ENCODE measurements at places on chromosomes 3 and 15.

GRCh38 chr15:88651136-88651732, 12.4 kb downstream of the ISG20 start:
- DNase-seq, result no peak

GRCh38 chr15:33341953-33342352, 31.2 kb downstream of the RYR3 start:
- DNase-seq, result no peak

- DNase-seq, result no peak
Observed at GRCh38 chr3:8506571-8507061, 5.0 kb downstream of the LMCD1 start.

DNA sequence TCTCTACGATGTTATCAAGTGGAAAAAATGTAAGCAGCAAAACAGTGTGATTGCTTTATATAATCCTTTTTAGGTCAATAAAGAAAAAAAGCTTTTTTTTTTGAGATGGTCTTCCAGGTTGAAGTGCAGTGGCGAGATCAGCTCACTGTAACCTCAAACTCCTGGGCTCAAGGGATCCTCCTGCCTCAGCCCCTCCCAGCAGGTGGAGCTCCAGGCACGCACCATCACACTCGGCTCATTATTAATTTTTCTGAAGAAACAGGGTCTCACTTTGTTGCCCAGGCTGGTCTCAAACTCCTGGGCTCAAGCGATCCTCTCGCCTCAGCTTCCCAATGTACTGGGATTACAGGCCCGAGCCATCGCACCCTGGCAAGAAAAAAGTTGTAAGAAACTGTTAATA, 17.3 kb downstream of the RNF168 start:
- peak; percentile 25 for DNase-seq

GRCh38 chr3:23071758-23072157, 131.4 kb upstream of the UBE2E2 start:
- DNase-seq, result peak; percentile 16

- no peak for DNase-seq
Observed at GRCh38 chr3:35680866-35681650, 41.7 kb downstream of the ARPP21 start.

GRCh38 chr15:58755956-58756355, 6.4 kb upstream of the ADAM10 start:
- DNase-seq, result no peak

GRCh38 chr3:156803952-156804741, 22.0 kb upstream of the LEKR1 start:
- no peak for DNase-seq

- no peak for DNase-seq
Observed at GRCh38 chr3:133874761-133875438, 20.8 kb downstream of the RAB6B start.

DNA sequence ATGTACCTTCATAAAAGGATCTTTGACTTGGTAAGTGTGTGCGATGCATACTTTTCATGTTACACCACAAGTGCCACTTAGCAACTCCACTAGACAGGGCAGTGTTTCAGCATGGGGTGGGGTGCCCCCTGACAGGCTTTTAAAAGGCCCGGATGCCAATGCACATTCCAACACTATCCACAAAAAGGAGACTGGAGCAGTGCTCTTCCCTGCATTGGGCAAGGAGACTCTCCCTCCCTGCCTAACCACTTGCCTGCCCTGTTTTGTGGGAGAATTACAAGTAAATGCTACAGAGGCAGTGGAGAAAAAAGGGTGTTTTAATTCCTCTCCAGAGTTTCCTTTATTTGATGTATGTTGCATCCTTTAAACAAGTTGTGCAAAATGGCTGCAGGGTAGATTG, 1.7 kb upstream of the RARB start:
- no peak for DNase-seq

DNA sequence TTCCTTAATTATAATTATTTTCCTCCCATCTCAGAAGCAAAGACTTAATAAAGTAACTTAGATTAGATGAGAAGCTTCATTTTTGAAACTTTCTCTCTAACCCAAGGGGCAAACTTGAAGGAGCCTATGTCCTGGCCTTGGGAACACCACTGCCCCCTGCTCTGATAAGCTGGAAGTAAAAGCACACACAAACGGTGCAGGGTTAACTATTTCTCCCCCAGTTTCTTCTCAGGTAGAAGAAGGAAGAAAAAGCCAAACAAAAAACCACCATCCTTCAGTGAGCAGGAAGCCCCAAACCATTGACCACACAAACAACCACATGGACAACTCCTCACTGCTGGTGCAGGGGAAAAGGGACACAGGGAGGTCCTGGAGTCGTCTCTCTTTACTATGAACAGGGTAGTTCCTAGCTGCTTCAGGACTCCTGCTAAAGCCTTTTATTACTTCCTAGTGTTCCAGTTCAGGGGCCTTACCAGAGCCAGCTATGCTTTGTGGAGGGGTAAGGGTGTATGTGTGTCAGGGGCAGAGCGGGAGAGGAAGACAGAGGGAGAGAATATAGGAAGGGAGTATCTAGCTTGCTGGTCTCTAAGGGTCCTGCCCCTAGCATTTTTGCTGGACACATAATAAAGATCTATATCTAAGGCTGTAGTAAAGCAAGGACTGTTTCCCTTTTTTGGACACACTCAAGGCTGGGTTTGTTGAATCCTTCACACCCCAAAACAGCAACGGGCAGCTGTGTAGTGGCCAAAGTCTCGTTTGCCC, 94.0 kb upstream of the UMPS start:
- no peak for DNase-seq

Data from CD4-positive, alpha-beta T cell treated with Interferon alpha-2 for 1 hour (primary cell).